ENCODE measurements at places on chromosomes 16 and 17. TPM values are rescaled to one million over a fixed set of nuclear protein-coding genes. Genes with fewer than 3 reads are reported as not detected.

Gene SARM1
- total RNA-seq, result 8.6 TPM

Gene FAM171A2
- total RNA-seq, result 8.3 TPM

Gene PRAC1
- total RNA-seq, result not detected

Gene ACSM2A
- not detected for total RNA-seq

Gene SKAP1
- total RNA-seq, result 0.85 TPM

Gene TBC1D3C
- 0.31 TPM for total RNA-seq

Gene DPEP2
- not detected for total RNA-seq

Gene CHST5
- total RNA-seq, result 0.25 TPM

Gene IL17C
- not detected for total RNA-seq

Gene SLC35G6
- not detected for total RNA-seq

Gene SLC26A11
- total RNA-seq, result 12.4 TPM

Gene TMEM238L
- total RNA-seq, result not detected

Gene ORAI3
- total RNA-seq, result 43.5 TPM

Gene CA5A
- total RNA-seq, result 0.26 TPM

Gene TMEM235
- total RNA-seq, result not detected

Gene LITAFD
- not detected for total RNA-seq

Gene SEPTIN12
- total RNA-seq, result not detected

Gene KRT37
- total RNA-seq, result not detected
